Testis (tissue), 5 donors: ENCODE measurements at places on chromosomes 12 and 14.
A peak's percentile ranks its signal among the peaks of the same experiment; 100 is the strongest.

DNA sequence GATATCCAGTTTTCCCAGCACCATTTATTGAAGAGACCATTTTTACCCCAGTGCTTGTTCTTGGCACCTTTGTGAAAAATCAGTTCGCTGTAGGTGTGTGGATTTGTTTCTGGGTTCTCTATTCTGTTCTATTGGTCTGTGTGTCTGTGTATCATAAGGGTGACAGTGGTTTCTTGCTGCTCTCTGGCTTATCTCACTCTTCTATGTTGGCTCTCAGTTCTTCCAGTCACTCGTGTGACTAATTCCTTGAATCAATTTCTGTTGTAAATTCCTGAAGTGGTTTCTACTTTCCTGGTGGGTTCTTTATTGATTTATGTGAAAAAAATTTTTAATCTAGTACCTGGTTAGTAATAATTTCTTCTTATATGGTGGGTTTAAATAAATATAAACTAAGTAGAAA lies 58.3 kb downstream of the OTOGL start:
- no peak overlapping the region for H3K4me3 ChIP-seq
- no peaks in the 10 kb centered on the region for H3K36me3 ChIP-seq

DNA sequence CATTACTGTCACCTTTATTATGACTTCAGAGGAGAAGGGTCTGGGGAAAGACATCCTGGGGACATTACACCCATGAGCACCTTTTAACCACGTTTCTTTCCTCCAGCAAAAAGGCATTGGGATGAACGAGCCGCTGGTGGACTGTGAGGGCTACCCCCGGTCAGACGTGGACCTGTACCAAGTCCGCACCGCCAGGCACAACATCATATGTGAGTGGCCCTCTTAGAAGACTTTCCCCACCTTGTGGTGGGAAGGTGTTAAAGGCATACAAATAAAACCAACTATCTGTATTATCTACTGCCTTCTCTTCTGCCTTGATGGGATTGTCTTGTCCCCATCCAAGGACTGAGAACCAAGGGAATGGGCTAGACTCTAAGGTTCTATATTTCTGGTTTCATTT lies 6.0 kb downstream of the PSMD9 start:
- peak; percentile 39 for DNase-seq
- no peaks in the 10 kb centered on the region for H3K36me3 ChIP-seq
- H3K27me3 ChIP-seq = no peaks in the 10 kb centered on the region
- H3K4me1 ChIP-seq = peaks cover 9% of the 10 kb centered on the region
- H3K4me3 ChIP-seq = no peak overlapping the region

- no peaks in the 10 kb centered on the region for H3K36me3 ChIP-seq
- H3K27ac ChIP-seq = no peak overlapping the region
- no peak for DNase-seq
- no peaks in the 10 kb centered on the region for H3K4me1 ChIP-seq
- no peak overlapping the region for H3K4me3 ChIP-seq
Measured at GRCh38 chr12:29198901-29199300, 49.8 kb downstream of the FAR2 start.

DNA sequence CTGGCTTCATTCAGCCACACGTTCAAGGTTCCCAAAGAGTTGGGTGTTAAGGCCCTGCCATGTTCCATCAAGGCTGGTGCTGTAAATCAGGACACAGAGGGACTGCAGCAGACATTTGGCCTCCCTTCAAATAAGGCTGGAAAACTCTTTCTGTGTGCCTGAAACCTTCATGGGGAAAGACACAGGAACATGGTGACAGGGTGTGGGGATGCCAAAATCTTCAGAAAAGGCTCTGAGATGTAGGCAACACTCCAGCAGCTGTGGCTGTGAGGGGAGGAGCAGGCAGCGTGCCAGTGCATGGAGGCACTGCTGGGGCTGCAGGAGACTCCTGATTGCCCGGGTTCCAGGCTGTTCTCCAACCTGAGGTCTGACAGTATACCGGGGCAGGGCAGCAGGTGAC lies 15.0 kb downstream of the POMT2 start:
- H3K27ac ChIP-seq = peak overlapping the region; percentile 80
- peaks cover 37% of the 10 kb centered on the region for H3K4me1 ChIP-seq
- no peaks in the 10 kb centered on the region for H3K27me3 ChIP-seq
- H3K4me3 ChIP-seq = no peak overlapping the region

- no peaks in the 10 kb centered on the region for H3K4me1 ChIP-seq
- H3K27me3 ChIP-seq = no peaks in the 10 kb centered on the region
- no peaks in the 10 kb centered on the region for H3K36me3 ChIP-seq
- peak; percentile 80 for DNase-seq
Measured at GRCh38 chr14:61894452-61895077, 132.3 kb downstream of the SNAPC1 start.

DNA sequence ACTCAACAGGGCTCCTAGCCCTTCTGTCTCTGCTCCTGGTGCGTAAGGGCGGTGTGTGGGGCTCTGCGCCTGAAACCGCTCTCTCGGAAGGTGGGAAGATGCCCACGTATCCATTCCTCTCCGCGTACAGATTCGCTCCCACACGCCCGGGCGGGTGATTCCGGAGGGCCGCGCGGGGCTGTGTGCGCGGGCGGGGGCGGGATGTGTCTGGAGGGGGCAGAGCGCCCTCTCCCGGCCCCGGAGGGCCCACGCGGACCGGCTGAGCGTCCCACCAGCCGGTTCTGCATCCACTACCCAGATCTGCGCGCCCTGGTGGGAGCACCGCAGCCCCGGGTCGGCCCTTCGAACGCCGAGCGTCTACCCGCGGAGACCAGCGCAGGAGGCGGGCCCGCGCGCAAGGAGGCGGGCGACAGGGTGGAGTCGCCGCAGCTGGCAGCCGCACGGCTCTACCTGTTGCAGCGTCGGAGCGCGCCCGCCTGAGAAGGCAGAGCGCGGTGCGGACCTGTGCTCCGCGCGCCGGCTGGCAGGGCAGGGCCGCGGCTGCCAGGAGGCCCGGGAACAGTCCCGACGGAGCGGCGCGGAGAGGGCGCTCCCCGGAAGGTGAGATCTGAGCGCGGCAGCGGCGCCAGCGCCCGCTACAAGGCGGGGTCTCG lies 1.4 kb upstream of the KCNK13 start:
- H3K4me3 ChIP-seq = peak overlapping the region; percentile 53
- peak; percentile 90 for DNase-seq
- no peaks in the 10 kb centered on the region for H3K36me3 ChIP-seq
- H3K27ac ChIP-seq = peak overlapping the region; percentile 33

- H3K27ac ChIP-seq = no peak overlapping the region
- no peak overlapping the region for H3K4me3 ChIP-seq
- H3K27me3 ChIP-seq = no peaks in the 10 kb centered on the region
- H3K4me1 ChIP-seq = peaks cover 6% of the 10 kb centered on the region
- DNase-seq = peak; percentile 9
Measured at GRCh38 chr14:100607611-100607956, 20.4 kb upstream of the BEGAIN start.

- H3K4me3 ChIP-seq = no peak overlapping the region
- H3K27ac ChIP-seq = no peak overlapping the region
- DNase-seq = no peak
- no peaks in the 10 kb centered on the region for H3K36me3 ChIP-seq
Measured at GRCh38 chr12:6165395-6165794, 34.8 kb upstream of the CD9 start.

GRCh38 chr12:1920436-1920835 lies 2.0 kb upstream of the CACNA2D4 start:
- H3K27ac ChIP-seq = no peak overlapping the region
- no peaks in the 10 kb centered on the region for H3K36me3 ChIP-seq
- H3K4me1 ChIP-seq = peaks cover 27% of the 10 kb centered on the region
- no peaks in the 10 kb centered on the region for H3K27me3 ChIP-seq
- H3K4me3 ChIP-seq = no peak overlapping the region
